ENCODE measurements at places on chromosomes 7 and 10. TPM values are rescaled to one million over a fixed set of nuclear protein-coding genes. Genes with fewer than 3 reads are reported as not detected.

The TRPV5 gene
- not detected for total RNA-seq

The CYP3A7 gene
- 0.74 TPM for total RNA-seq

The ASB4 gene
- total RNA-seq, result not detected

The UTF1 gene
- not detected for total RNA-seq

The TMEM140 gene
- total RNA-seq, result 12.1 TPM

The SHH gene
- total RNA-seq, result not detected

The PPP1R3C gene
- total RNA-seq, result 92.6 TPM

Data from fibroblast of the aortic adventitia (primary cell).